ENCODE measurements at places on chromosomes 11 and 22. TPM values are rescaled to one million over a fixed set of nuclear protein-coding genes. Genes with fewer than 3 reads are reported as not detected.

DNA sequence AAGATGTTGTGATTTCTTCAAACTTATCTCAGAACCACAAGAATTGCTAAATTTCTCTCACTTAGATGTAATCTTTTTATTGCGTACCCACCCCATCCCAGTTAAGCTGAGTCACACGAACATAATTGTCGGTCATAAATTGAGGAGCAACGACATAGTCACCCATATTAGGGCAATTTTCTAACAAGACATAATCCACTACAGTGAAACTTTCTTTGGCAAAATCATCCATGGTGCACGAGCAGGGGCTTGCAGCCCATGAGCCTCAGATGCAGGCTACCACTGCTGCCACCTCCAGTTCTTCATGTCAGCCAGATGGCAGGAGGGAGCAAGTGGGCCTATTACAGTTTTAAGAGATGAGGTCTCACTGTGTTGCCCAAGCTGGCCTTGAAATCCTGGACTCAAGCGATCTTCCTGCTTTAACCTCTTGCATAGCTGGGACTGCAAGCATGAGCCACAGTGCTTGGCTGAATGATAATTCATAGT is 70.3 kb upstream of the GRK2 start:
- DNase-seq = no peak

Gene HEPHL1
- 0.04 TPM for polyA plus RNA-seq

DNA sequence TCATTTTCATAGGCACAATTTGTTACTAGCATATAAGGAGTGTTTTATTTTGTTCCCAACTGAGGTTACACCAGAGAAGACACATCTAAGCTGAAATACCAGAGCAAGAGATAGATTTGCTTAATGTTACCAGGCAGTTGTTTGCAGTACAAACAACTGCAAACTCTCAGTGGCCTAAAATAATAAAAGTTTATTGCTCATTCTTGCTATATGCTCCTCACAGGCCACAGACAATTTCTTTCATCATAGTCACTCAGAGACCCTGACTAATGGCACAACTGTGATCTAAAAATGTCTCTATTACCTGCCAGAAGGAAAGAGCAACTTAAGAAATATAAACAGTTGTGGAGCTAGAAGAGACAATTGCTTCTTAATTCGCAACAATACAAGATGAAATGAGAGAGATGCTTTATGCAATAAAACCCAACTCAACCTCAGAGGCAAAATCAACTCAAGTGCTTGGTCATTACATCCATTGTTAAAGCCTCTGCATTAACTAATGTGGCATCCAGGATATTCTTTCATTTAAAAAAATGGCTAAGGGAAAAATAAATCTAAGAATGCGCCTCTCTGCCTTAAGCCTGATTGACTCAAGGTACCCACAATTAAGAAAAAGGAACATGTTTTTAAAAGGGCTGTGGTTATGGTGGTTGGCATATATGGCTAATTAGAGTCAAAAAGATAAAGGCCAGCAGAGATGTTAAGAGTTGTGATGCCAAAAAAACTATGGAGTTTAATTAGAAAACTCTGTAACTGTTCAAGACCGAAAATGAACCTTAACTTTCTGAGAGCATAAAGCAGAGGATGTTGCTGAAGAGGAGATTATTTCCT is 103.7 kb downstream of the CD44 start:
- DNase-seq = no peak

Gene NFAM1
- 0.56 TPM for polyA plus RNA-seq

GRCh38 chr11:125401746-125402145 is 94.3 kb downstream of the FEZ1 start:
- DNase-seq = no peak

DNA sequence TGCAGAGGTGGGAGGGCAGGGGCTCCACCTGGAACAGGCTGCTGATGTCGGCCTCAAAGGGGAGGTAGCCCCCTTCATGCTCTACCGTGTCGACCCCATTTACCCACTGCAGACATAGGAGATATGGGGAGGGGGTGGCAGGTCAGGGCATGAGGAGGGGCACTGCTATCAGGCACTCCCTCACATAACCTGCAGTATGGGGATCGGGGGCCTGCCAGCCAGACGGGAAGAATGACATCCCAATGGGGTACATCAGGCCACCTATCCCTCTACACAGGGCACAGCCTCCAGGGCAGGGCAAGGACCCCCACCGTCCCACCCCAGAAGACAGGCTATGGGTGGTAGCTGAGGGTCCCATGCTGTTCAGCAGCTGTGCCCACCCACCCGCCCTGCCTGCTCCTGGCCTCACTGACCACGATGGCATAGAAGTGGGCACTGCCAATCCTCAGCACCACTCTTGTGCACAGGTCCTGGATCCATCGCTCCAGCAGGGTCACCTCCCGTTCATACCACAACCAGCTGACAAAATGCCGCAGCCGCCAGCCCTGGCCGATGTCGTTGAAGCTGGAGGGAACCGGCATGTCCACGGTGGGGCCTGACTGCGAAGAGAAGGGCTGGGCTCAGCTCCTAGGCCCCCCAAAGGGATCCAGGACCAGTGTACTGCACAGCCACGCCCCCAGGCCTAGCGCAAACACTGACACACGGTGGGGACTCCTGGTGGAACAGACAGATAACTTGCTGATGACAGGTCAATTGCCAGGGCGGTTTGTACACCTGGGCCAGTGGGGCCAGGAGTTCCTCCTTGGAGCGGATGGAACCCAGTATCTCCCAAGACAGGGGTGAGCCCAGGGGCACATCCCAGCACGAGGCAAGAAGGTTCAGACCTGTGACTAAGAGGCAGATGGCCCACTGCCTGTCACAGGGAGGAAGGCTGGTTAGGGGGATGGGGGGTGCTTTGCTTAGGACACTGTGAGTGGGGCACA is 24.1 kb downstream of the RGL4 start:
- no peak for DNase-seq

GRCh38 chr11:103779054-103779453 is 257.4 kb upstream of the DDI1 start:
- no peak for DNase-seq

Data from forelimb muscle (tissue), 1 donor.